ENCODE measurements at places on chromosomes 1 and 21.

- no peak for DNase-seq
These were observed 83.6 kb downstream of the CLIC4 start for GRCh38 chr1:24828887-24829192.

- DNase-seq: no peak
These were observed 86.1 kb downstream of the BRINP3 start for GRCh38 chr1:190391582-190391981.

GRCh38 chr21:35168735-35169134 lies 119.6 kb upstream of the RUNX1 start:
- DNase-seq: no peak

GRCh38 chr1:68270951-68271350 lies 38.6 kb upstream of the WLS start:
- DNase-seq: no peak

DNA sequence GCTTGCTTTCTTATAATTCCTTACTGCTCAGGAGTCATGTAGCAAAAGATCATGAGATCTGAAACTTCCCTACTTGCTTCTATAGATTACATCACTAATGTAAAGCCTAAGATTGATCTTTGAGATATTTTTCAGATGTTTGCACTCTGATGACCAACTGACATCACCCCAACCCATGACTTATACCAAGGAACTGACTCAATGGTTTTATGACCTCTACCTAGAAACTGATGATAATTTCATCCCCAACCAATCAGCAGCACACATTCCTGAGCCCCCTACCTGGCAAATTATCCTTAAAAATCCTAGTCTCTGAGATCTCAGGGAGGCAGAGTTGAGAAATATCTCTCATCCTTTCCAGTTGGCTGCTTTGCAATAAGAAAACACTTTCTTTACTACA lies 122.3 kb upstream of the CAMK1G start:
- DNase-seq: no peak

- no peak for DNase-seq
These were observed 213.2 kb downstream of the TGFB2 start for GRCh38 chr1:218558271-218558810.

GRCh38 chr1:3669971-3670431 lies 17.7 kb downstream of the TP73 start:
- no peak for DNase-seq

DNA sequence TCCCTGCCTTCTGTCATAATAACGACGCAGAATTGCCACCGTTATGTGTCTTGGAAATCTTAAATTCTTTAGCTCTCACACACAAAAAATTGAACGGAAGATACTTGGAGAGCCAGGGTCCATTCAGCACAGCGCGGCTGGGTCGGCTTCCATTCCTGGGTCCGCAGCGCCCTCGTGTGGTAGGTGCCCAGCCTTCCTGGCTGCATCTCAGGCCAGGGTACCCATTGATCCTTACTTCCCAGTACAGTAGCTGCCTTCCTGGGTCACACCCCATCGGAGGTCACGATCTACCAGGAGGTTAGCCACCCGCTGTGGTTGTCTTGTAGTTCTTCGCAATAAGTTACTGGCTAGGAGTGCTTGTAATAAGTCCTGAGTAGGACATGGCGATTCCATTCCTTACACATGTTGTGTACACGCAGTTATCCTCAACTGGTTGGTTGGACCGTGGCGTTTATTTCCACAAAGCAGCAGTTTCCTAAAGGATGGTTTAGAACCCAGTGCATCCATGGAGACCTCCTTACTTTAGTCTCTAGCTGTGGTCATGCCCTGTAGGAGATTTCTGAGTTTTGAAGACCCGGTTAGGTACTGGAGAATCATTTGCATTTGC lies 9.9 kb upstream of the MTARC1 start:
- DNase-seq: peak; percentile 43

- peak; percentile 16 for DNase-seq
These were observed 666 bp downstream of the PAFAH2 start for GRCh38 chr1:25996966-25997827.

- no peak for DNase-seq
These were observed 9.4 kb upstream of the FAM3B start for GRCh38 chr21:41307219-41307618.

- no peak for DNase-seq
These were observed 126.0 kb downstream of the SYF2 start for GRCh38 chr1:25106352-25106751.

DNA sequence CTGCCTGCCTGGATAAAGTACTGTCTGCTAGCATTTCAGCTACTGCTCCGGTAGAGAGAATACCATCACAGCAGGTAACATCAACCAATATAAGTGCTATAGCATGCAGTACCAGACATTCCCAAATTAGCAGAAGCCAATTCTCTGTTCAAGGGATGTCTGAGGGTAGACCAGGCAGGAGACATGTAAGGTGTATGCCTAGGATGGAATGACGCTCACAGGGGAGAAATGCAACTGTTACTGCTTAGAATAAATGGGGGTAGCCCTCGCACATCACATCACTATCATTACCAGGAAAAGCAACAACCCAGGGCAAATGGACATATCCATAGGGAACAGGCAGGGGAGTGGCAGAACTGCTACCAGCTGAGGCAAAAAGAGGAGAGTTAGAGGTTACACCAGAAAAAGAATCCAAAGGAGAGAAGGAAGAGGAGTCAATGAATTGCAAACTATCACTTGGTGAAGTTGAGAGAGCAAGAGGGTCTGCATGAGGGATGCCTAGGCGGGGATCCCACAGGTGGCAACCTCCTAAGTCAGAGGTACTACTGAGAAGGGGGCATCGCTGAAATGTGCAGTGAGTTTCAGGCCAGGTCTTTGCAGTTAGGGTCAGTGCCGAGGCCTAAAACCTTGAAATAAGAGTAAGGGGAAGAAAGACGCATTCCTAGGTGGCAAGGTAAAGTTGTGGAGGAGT lies 1.1 kb downstream of the UBE2Q1 start:
- no peak for DNase-seq

DNA sequence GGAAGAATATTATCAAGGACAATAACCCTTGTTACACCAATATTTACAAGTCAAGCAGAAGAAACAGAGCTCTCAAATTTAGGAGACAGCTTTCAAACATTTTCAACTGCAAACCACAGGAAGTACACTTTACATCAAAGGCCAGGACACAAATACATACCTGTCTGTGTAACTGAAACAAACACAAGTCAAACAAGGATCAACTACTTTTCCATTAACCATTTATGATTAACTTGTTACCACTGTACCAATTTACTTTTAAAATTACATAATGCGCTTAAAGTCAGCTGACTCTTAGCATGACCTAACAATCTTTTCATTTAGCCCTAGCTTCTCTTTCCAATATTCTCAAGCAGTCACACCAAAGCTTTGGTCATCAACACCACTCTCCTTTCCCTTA lies 43.5 kb downstream of the TRIM33 start:
- no peak for DNase-seq

DNA sequence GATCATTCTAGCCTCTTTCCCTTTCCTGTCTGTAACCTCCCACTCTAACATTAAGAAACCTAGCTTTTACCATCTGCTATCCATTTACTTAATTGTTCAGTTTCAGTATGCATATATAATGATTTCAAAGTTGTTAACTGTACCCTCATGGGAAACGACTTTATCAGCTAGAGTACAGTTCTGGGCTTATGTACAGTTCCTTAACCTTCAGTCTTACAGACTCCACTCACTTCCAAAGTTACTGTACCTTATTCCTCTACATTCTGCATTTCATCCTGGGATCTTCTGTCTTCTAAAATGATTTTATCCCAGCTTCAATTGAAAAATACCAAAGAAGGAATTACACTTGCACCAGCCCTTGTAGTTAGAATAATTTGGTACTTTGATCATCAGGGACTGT lies 108.7 kb upstream of the KCNE2 start:
- DNase-seq: no peak

DNA sequence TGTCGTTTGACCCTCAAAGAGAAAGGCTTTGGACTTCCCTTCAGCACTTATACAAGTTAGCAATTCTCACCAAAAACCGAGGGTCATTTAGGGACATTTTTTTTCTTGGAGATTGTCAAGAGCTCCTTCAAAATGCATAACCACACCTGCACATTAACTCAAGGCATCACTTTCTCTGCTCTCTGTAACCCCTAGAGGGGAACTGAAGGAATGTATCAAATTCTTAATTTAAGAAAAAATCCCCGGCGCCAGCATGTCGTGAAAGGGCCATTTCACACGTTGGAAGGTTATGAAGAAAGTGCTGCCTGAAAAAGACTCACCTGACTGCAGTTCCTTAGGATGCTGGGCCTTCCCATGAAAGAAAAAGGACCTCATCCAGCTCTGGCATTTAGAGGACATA lies 131.6 kb upstream of the ZC3H12A start:
- DNase-seq: no peak

- no peak for DNase-seq
These were observed 8.7 kb downstream of the SH3BP5L start for GRCh38 chr1:248817065-248817464.

GRCh38 chr1:108916788-108917187 lies 40.0 kb downstream of the GPSM2 start:
- DNase-seq: no peak

DNA sequence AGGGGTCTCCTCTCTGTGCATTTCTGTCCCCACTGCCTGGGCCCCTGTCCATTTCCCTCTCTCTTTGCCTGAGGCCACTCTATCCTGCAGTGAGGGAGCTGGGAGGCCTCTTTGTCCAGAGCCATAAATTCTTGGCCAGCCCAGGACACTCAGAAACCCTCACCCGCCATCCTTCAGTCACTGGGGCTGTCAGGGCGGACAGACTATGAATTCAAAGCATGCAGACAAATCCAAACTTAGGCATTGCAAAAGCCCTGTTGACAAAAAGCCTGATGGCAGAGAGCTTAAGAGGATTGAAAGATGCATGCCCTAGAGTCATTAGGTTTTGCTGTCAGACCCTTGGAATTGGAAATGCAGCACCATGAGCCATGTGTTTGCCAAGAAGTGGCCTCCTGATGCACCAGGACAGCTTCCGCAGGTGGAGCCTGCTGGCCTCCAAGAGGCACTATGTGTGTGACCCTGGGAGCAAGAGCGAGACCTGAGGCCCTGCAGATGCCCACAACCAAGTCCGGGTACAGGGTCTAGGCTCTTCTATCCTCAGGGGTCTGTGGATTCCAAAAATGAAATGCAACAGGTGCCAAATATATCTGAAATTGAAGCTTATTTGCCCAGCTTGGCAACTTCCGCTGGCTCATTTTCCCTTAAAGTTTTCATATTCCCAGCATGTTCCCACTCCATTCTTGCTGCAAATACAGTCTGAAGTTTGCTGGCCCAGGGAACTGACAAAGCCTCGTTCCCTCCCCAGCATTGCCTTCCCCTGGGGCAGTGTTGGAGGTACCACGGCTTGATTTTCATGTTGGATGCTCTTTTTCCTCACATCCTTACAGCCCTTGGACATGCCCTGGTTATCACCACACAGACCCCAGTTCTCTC lies 177.9 kb downstream of the PGBD5 start:
- DNase-seq: no peak

- DNase-seq: no peak
These were observed 102.4 kb downstream of the TGFBR3 start for GRCh38 chr1:91783423-91784170.

GRCh38 chr21:34017039-34017961 lies 56.1 kb upstream of the MRPS6 start:
- DNase-seq: no peak

DNA sequence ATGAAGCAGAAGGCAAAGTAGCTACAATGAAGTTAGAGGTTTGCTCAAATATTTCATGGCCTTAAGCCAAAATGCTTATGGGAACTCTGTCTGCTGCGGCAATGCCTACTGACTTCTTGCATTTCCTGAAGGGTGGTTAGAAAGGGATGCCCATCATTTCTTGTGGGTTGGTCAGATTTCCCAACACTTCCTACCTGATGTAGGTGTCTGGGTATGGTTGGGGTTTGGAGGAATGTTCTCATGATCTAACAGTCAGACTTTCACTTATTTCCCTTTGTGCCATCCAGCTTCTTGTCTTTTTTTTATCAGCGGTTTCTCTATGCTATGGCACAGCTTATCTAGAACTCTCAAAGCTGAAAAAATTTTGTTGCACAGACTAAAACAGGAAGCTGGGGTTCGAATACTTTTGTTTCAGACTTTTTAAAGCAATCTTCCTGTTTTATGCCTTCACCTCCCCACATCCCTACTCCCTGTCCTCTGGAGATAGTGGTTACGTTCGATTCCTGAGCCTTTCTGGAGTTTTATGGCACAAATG lies 307.7 kb downstream of the USP25 start:
- DNase-seq: no peak

DNA sequence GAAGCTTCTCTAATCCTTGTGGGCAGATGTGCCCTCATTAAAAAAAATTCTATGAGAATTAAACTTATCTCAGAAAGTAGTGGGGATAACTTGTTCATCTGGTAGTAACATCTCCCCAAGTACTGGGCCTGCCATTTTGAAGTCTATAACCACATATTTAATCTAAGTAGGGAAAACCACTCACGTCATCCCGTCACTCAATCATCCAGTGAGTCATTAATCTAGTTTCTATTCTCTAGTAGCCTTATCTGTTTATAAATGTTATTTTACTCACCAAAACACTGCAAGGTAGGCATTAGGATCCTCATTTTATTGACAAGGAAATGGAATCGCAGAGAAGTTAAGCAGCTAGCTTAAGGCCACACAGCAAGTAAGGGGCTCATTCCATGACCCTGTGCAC lies 221.9 kb downstream of the ATG4C start:
- DNase-seq: no peak

Data from immature natural killer cell (primary cell).